ENCODE measurements at places on chromosomes 13 and 19.

DNA sequence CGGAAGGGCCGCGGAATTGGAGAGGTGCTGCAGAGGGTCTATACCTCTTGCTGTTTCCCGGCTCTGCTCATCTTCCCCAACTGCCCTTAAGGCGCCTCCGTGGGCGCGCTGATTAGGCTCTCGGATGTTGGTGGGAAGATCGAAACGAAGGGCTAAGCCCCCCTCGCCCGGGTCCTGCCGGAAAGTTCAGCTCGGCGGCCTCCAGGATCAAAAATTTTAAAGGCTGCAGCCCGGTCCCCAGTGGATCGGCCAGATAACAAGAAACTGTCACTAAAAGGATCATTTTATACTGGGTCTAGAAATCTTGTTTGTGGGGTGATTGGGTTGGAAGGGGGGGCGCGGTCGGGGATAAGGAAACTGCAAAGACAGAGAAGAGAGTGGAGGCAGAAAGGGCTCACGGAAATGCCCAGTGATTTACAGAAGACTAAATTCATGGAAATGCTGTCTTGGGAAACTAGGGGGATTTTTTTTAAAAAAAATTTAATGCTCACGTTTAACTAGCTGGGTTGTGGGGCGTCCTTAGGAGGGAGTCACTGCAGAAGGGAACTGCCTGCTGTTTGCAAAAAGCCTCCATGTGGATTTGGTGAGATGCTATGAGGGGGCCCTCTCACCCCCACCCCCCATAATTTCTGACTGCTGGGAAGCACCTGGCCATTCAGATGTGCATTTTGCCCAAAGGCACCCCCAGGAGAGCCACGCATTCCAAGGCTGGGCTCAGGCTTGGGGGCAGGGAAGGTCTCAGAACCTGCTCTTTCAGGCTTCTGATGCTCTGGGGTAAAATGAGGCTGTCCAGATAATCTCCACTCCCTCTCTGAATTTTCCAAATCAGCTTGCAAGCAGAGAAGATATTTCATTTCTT is 7.7 kb downstream of the CDX2 start:
- DNase-seq: no peak

GRCh38 chr13:97946951-97947588 is 6.4 kb upstream of the IPO5 start:
- DNase-seq: peak; percentile 12

DNA sequence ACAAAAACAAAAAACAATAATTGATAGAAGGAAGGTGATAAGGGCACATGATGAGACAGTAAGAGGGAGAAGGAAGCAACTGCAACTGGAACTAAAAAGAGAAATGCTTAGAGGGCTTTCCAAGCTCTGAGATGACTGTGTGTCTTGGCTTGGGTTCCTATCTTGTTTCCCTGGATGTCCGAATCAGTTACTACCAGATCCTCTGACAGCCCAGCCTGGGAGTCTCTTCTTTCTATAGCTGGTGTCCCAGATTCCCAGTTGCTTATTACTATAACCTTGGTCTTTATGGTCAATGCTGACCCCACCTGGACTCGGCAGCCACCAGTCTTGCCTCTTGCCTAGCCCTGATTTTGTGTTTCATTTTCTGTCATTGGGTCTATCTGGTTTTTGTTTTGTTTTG is 116.4 kb downstream of the RFC3 start:
- no peak for DNase-seq

DNA sequence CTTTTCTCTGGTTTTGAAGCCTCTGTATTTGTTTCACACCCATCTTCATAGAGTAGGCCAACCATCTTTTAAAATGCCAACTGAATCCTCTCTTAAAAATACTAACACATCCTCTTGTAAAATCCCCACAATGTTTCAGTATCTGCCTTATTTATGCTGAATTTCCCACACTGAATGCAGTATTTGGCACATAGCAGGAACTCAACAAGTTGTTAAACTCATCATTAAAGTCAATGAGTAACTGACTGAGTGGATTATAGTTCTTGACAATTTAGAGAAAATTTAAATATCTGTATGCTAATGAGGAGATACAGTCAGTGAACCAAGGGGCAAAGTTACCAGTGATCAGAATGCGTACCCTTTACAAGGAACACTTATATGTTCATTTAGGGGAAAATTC is 505.5 kb upstream of the PCDH9 start:
- no peak for DNase-seq

DNA sequence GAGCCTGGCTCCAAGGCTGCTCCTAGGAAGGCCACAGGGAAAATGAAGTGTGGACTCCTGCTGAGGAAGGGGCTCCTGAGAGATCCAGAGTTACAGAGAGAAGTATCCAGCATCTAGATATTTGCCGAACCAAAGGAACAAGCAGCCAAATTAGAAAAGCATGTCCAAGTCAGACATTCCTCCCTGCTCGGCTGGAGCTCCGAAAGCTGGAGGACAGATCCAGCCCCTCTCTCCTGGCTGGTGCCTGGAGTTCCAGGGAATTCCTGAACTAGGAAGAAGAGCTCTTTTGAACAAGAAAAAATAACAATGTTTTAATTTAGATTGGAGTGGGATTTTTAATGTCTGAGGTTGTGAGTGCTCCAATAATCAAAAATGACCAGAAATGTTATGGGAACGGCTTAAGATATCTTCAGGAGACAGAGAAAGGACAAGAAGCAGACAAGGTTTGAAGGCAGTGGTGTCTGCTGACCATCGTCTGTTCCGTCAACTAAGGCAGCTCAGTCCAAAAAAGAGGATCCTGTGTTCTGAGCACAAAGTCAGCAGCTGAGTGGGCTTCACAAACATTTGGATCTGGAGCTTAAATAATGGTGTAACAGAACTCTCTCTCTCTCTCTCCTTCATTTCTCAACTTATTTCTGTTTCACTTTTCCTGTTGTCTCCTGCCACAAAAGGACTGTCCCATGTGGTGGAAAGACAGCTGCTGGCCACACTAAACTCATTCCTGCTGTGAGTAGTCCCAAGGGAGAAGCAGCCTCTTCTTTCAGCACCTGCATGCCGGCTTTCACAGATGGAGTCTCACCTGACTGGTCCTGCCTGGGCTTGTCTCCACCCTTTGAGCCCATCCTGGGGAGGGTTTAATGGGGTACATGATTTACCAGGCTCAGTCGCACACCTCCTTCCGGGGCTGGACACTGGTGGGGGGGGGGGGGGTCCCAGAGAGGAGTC is 31.5 kb upstream of the IRS2 start:
- DNase-seq: no peak

DNA sequence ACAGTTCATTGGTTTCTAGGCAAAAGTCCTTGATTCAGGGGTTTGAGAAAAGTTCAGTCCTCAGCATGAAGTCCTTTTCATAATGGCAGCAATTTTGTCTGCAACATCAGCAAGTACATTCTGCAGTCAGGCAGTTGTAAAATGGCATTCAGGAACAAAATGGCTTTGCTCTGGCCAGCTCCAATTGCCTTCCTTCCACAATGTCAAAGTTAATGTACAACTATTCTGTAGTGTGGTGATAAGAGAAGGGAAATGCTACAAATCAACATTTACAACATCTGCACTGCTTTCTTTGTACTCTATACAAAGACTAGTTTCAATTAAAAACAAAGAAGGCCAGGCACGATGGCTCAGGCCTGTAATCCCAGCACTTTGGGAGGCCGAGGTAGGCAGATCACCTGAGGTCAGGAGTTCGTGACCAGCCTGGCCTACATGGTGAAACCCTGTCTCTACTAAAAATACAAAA is 1.8 kb upstream of the NEK3 start:
- DNase-seq: no peak

DNA sequence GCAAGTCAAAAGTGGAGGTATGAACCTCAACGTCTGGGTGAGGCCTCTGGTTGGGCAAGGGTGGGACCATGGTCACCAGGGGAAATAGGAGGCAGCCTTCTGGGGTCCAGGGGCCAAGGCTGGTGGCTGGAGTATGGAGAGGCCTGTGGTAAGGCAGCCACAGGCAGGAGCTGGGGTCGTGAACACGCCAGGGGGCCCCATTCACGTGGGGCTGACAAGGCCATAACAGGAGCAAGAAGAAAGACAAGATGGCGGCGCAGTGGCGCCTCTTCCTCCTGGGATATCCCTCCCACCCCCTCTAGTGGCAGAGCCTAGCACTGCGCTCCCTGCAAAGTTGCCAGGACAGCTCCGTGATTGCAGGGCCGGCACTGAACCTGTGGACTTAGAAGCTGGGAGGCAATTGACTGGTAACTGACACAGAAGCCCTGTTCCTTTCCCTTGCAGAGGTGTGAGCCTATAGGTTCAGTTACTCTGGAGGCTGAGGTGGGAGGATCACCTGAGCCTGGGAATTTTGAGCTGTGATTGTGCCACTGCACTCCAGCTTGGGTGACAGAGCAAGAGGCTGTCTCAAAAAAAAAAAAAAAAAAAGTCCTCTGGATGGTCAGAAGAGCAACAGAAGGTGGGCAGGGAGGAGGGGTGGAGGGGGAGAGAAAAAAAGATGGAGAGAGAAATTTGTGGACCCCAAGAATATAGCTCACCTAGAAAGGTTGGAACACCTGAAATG is 19.7 kb upstream of the EDDM13 start:
- DNase-seq: peak; percentile 90

DNA sequence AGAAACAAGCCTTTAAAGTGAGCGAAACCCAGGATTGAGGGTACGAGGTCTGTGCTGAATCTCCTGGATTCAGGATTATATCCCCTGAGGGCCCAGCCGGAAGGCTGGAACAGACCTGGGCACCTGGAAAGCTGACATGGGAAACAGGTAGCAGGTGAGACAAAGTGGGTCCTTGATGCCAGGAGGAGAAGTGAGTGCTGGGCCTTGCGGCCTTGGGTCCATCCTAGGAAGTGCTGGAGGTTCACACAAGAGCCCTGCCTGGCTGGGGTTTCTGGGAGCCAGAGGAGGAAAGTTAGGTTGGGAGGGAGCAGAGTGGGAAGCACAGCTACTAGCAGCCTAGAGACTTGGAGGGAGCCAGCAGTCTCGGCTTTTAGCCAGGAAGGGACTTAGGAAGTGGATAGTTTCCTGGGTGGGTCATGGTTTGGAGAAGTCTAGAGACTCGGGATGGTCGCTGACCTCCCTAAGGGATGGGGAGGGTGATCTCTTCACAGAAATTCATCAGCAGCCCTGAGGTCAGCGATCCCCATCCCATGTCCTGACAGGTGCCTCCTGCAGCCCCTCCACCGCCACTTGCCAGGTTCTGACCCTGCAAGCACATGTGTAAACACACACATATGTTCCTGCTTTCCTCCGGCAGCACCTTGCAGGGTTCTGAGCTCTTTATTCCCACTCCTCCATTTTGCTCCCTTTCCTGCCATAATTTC is 29.4 kb upstream of the ZNF492 start:
- DNase-seq: no peak

GRCh38 chr13:38141792-38142191 is 207.9 kb upstream of the UFM1 start:
- DNase-seq: no peak

DNA sequence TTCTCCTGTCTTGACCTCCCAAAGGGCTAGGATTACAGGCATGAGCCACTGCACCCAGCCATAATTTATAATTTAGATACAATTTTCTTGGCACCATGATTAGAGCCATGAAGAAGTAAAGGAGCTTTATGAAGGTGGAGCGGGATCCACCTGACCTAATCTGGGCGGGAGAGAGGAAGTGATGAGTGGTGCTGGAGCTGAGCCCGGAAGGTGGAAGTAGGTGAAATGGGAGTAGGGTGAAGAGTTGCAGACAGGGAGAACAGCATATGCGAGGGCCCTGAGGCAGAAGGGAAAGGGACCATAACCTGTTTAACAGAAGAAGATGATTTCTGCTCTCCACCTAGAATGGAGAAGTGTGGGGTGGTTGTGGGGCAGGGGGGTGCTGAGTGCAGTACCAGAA is 4.2 kb downstream of the BLOC1S3 start:
- no peak for DNase-seq

DNA sequence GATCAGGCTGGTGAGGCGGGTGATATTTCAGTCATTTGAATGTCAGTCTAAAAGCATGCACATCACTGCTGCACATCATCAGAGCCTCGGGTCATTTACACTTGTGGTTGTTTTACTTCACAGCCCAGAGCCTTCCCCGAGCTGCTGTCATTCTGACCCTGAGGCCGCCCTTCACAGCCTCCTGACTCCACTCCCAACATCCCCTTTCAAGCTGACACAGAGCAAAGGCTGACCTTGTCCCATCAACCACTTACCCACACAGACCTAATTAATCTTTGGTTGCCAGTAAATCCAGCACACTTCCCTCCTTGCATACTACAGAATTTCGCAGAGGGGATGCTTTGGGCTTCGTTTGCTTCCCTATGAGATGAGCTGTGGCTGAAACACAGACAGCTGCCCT is 528.1 kb downstream of the DIAPH3 start:
- DNase-seq: no peak
